ENCODE measurements at places on chromosomes 7 and 10. TPM values are rescaled to one million over a fixed set of nuclear protein-coding genes. Genes with fewer than 3 reads are reported as not detected.

GRCh38 chr10:127571386-127571785 lies 22.3 kb downstream of the NPS start:
- H3K27ac ChIP-seq = no peak overlapping the region
- no peak for DNase-seq

GRCh38 chr7:43570688-43571365 lies 12.1 kb upstream of the STK17A start:
- no peak overlapping the region for H3K4me3 ChIP-seq
- DNase-seq = no peak

GRCh38 chr10:44310762-44311562 lies 73.9 kb downstream of the CXCL12 start:
- H3K27ac ChIP-seq = peak overlapping the region; percentile 28
- H3K4me1 ChIP-seq = peaks cover 11% of the 10 kb centered on the region
- peak; percentile 95 for DNase-seq
- H3K4me3 ChIP-seq = no peak overlapping the region
- no peaks in the 10 kb centered on the region for H3K27me3 ChIP-seq
- H3K36me3 ChIP-seq = no peaks in the 10 kb centered on the region

RINT1 gene
- 21.9 TPM for total RNA-seq

DNA sequence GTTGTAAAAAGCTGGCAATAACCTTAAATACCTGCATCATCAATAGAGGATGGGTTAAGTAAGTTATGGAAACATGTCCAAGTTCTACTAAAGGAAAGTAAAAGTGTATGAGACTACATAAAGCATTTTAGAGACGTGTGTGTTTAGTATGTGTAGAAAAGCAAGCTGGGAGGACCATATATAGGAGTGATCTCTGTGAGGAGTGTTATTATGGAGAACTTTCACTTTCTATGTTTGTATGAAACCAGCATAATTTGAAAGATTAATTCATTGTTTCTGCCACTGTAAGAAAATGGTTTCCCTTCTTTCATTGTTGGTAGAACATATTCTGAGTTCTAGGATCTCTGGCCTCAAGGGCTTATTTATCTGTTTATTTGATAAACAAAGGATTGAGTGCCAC lies 19.2 kb upstream of the PDLIM1 start:
- H3K27me3 ChIP-seq = no peaks in the 10 kb centered on the region
- H3K4me1 ChIP-seq = peaks cover 10% of the 10 kb centered on the region
- DNase-seq = no peak

ATG9B gene
- 2.8 TPM for total RNA-seq

GRCh38 chr10:35327790-35328403 lies 8.4 kb upstream of the CCNY start:
- peaks cover 3% of the 10 kb centered on the region for H3K36me3 ChIP-seq
- peaks cover 27% of the 10 kb centered on the region for H3K4me1 ChIP-seq
- no peaks in the 10 kb centered on the region for H3K27me3 ChIP-seq
- no peak for DNase-seq
- no peak overlapping the region for H3K4me3 ChIP-seq

All from lung (tissue), 17 donors.